ENCODE measurements at places on chromosomes 2 and 18.
A peak's percentile ranks its signal among the peaks of the same experiment; 100 is the strongest.

DNA sequence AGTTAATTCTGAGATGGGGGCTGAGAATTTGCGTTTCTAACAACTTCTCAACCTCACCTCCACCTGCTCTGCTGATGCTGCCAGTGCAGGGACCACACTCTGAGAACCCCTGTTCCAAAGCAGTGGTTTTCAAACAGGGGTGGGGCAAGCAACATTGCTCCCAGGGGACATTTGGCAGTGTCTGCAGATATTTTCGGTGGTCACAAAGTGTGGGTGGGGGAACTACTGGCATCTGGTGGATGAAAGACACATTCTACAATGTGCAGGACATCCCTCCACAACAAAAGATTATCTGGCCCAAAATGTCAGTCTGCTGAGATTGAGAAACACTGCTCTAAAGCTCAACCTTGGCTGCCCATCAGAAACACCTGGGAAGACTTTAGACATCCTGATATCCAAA is 188.7 kb upstream of the SATB2 start:
- peak; percentile 70 for DNase-seq

DNA sequence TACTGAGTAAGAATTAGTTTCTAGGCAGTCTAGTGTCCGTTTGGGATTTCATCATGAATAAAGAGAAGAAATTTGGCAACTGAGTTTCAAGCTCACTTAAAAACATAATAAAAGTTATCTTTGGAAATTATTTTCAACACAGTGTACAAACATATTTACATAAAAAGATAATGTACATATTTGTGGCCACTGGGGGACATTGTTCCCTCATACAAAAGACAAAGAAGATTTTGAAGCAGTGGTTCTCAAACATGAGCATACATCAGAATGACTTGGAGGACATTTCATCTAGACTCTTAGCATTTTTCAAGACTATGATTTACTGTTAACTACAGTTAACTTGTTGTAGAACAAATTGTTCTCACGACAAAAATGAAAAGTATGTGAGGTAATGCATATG is 15.7 kb upstream of the TTC21B start:
- no peak for DNase-seq

DNA sequence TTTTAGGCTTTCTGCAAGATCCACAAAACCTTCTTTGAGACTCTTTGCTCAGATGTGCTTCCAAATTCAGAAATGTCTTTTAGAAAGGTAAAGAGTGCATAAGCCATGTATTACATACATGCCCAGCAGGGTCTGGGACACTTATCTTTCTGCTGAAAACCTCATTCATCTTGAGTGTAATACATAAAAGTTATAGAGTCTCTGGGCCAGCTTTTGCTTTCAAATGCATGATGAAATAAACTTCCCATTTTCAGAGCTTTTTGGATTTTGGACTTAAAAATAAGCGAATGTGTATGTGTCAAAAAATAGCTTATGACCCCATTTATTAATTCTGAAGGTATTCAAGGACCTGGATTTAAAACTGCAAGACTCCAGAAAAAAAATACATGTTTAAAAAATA is 8.0 kb downstream of the CYRIA start:
- no peak for DNase-seq

DNA sequence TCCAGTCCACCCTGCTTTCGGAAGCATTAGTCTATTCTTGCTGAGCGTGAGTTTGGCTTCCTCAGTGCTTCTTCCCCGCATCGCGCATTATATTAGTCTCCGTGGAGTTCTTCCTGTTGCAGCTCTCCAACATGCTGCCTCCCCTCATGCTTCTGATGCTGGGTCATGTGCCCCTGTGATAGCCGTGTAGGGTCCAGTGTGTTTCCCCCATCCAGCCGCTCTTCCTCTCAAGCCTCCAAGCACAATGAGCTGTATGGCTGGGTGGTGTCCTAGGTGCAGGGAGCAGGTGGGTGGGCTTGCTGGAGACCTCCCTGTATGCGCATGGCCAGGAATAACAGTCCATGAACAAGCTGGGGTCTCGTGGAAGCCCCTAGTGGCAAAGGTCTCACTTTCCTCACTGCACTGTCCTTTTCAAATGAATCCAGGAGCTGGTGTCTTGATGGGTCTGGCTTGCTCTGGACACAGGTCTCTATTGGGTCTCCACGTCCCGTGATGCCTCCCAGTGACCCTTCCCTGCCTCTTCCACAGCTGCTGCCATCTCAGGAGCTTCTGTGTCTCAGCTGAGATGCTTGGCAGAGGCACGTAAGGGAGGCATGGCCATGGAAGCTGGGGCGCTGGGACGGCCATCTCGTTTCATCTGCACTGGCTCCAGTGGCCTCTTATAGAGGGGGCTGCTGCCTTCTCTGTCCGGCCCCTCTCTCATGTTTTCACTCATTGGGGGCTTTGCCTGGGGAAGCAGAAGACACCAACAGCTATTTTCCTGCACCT is 54.8 kb upstream of the HDAC4 start:
- no peak for DNase-seq

DNA sequence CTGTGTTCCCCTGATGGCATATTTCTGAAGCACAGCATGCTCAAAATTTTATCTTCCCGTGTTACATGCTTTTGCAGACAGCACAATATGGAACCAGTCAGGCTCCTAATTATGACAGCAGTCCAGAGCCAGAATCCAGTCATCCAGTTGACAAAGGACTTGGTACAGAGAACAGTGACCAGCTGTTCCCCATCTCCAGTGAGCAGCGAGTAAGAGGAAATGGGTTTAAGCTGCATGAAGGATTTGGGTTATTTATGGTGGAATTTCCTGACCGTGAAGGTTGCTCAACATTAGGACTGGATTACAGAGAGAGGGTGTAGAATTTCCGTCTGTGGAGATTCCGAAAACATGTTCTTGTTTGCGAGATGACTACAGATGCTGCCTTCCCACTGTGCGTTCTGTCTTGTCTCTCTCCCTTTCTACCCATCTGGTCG is 24.4 kb downstream of the SGPP2 start:
- DNase-seq: no peak

GRCh38 chr2:195489101-195489500 is 167.9 kb upstream of the SLC39A10 start:
- DNase-seq: no peak

GRCh38 chr2:214395040-214395439 is 15.8 kb upstream of the VWC2L start:
- DNase-seq: no peak

GRCh38 chr2:107107351-107107750 is 221.4 kb upstream of the ST6GAL2 start:
- no peak for DNase-seq

DNA sequence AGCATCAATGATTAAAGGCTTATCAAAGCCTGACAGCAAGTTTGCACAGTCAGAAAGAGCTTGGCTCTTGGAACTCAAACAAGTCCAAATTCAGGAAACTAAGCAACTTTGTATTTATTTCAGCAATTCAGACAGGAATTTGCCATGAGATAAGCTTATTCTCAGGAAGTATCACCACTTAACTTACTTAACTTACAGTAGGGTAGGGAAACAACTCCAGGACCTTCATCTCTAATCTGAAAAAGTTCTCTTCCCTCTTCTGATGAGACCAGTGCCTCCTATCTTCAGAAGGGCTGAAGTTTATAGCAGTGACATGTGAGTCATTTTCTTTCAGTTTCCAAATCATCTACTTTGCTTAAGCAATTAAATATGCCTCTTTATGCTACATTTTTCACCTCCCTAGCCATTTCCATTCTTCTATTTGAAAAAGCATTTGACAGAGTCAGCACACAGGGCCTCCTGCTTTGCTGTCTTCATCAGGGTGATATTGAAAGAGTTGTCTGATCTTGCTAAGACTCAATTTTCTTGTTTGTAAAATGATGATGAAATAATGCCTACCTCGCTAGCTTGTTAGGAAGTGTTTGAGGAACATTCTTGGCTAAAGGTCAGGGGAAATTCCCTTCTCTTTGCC is 389.5 kb downstream of the RND3 start:
- DNase-seq: no peak

- no peak for DNase-seq
Observed at GRCh38 chr18:12692206-12692605, 10.3 kb downstream of the CEP76 start.

- no peak for DNase-seq
Observed at GRCh38 chr18:62494764-62495163, 28.1 kb upstream of the ZCCHC2 start.

GRCh38 chr2:179263015-179263414 is 1.6 kb downstream of the SESTD1 start:
- no peak for DNase-seq

- DNase-seq: no peak
Observed at GRCh38 chr2:157252529-157252928, 5.0 kb upstream of the GALNT5 start.

DNA sequence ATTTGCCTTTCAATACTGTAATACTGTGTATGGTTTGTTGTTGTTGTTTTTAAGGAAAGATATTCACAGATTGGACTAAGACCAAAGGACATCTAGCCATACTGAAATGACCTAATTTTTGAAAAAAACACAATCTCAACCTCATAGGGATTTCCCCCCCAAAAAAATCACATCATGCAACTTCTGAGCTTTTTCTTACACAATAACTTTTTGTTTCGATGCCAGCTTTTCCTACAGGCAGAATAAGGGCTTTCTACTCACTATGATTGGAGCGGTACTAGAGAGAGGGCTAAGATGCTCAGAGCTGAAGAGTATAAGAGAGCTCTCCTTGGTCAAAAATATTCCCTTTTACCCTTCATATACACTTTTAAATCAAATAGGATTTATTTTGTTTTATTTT is 32.4 kb upstream of the SLC3A1 start:
- DNase-seq: no peak

DNA sequence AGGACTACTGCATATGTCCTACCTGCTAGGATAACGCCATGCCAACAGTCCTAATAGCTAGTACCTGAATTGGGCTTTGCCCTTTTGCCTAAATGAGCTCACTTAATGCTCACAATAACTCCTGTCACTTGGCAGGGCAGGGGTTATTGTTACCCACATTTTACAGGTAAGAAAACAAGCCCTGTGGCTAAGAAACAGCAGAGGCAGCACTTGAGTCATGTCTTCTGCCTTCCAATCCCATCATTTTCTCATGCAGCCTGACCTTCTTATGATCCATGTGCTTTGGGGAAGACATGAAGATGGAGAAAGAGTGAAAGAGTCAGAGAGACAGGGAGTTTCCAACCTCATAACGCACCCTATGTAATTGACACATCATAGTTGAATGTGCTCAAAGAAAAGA is 33.6 kb upstream of the LPIN1 start:
- DNase-seq: no peak

DNA sequence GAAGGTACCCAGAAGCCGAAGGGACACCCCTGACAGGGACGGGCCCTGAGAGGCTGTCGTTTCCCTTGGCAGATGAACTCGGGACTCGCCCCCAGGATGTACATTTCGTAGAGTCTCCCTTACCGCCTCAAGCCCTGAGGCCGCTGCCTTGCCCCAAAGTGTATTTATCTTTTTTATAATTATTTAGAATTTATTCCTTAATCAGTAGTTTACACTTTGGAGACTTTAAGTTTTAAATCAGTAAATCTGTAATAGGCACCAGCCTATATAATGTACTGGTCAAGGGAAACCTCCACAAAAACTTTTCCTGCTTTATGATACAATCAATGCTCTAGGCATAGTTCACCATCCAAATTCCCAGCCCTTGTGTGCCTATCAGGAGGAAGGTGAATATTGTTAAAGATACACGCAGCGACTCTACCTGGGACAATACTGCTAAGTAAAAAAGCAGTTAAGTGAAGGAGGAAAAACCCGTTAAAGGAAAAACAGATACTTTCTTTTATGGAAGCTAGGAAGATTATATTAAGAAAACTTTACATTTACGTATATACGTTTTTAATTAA is 848 bp downstream of the VRK2 start:
- no peak for DNase-seq

- no peak for DNase-seq
Observed at GRCh38 chr18:64851726-64852125, 702.8 kb upstream of the LINC00305 start.

GRCh38 chr2:236684504-236685256 is 115.1 kb downstream of the ACKR3 start:
- DNase-seq: no peak

DNA sequence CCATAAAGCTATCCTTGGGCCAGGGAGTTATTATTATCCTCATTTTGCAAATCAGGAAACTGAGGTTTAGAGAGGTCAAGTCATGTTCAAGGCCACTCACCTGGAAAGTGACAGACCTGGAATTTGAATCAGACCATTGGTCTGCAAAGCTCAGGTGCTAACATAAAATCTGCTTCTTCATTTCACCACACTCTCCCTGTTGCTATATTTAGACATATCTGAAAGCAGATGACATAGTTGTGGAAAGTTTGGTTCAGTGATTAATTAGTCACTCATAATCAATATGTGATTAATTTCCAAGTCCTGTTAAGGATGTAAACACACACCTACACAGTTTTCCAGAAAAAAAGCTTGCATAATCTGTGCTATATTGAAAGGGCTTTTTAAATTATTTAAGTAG is 57.4 kb downstream of the LINC00305 start:
- DNase-seq: no peak

DNA sequence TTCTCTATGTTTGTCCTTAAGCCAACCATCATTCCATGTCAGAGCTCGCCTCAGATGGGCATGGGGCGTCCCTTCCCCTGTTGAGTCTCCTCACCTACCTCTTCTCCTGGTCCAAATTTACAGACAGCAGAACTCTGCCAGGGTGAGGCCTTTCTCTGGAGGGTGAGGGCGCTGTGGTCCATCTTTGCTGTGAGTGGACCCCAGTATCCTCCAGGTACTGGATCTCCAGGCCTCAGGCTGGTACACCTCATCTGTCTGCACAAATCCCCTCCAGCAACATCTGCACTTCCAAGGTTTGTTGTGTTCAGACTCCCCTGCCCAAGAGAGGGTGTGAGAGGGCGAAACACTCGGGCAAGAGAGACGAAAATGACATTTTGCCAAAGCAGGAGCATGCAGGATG is 63.9 kb upstream of the EDAR start:
- DNase-seq: no peak

DNA sequence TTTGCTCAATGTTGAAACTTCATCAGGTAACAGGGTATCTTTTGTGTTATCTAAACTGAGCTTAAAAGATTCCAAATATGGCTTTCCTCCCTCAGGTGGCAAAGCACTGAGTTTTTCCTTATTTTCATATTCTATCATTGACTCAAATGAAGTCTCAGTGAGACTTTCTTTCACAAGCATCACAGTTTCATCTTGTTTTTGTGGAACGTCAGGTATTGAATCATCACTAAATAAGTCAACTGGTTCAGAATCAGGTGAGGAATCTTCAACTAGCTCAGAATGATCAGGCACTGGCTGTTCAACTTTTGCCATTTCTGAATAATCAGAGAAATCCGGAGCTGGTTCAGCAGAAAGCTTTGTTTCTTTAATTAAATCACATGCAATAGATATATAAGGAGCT is 24.6 kb downstream of the RTN4 start:
- DNase-seq: no peak

GRCh38 chr18:3269241-3269913 is 7.4 kb downstream of the MYL12B start:
- no peak for DNase-seq

- no peak for DNase-seq
Observed at GRCh38 chr2:84969511-84970209, 1.3 kb upstream of the KCMF1 start.
